ENCODE measurements at places on chromosomes 3 and 15. TPM values are rescaled to one million over a fixed set of nuclear protein-coding genes. Genes with fewer than 3 reads are reported as not detected.

The KY gene
- 2.1 TPM for total RNA-seq

The CTXN2 gene
- total RNA-seq: not detected

The FBXO45 gene
- total RNA-seq: 8.0 TPM

The TP63 gene
- total RNA-seq: 1.8 TPM
